ENCODE measurements at places on chromosomes 2 and 18. TPM values are rescaled to one million over a fixed set of nuclear protein-coding genes. Genes with fewer than 3 reads are reported as not detected.
A peak's percentile ranks its signal among the peaks of the same experiment; 100 is the strongest.

GRCh38 chr2:172179045-172179701 is 76.5 kb upstream of the DLX2 start:
- no peak overlapping the region for H3K4me3 ChIP-seq
- no peaks in the 10 kb centered on the region for H3K36me3 ChIP-seq
- H3K4me1 ChIP-seq = no peaks in the 10 kb centered on the region

DNA sequence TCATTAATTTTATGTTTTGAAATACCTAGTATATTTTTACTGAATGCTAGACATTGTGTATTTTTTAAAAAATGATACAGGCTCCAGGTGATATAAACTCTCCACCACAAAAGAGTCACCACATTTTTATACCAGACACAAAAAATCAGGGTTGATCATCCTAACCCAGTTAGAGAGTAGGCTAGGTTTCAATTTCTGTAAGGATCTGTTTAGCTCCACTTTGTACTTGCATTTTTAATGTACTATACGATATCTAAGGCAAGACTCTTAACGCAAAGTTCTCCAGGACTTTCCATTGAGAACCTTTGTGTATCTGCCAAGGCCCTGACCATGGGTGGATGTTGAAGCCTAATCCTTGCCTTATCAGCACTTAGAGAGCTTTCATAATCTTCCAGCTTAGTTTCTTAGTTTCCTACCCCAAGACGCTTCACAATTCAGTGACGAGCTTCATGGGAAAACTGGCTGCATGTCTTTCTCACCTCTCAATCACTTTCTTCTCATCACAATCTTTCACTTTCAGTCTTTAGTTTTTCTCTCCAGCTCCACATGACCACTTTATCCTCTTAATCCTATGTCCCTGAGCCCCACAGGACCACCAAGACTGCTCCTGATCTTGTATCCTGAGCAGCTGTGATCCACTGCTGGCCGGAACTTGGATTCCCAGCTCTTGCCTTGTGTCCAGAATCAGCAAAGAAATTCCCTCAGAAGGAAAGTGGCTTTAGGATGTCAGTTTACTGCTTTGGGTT is 635.8 kb downstream of the RNF144A start:
- H3K4me1 ChIP-seq = no peaks in the 10 kb centered on the region
- H3K27me3 ChIP-seq = no peaks in the 10 kb centered on the region
- no peaks in the 10 kb centered on the region for H3K36me3 ChIP-seq
- no peak overlapping the region for H3K4me3 ChIP-seq

DNA sequence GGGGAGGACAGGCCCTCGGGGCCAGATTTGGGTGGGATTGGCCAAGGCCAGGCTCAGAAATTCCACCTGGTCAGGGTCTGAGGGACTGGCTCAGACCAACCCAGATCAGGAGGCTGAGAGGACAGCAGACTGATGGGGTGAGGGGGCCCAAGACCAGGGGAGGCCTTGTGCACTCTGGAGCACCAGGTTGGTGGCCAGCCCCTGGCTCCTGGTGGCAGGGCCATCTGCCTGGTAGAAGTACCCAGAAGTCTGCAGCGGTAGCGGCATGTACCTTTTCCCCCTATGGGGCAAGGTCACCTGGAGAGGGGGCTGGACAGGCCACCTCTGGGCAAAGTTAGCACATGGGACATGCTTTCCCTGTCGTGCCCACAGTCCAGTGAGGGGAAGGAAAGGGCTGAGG is 21.2 kb upstream of the ODC1 start:
- no peak overlapping the region for H3K27ac ChIP-seq
- H3K4me3 ChIP-seq = no peak overlapping the region
- DNase-seq = no peak
- H3K4me1 ChIP-seq = no peaks in the 10 kb centered on the region

- H3K4me1 ChIP-seq = peaks cover 46% of the 10 kb centered on the region
- H3K27ac ChIP-seq = peak overlapping the region; percentile 1
- peak; percentile 83 for DNase-seq
- H3K4me3 ChIP-seq = no peak overlapping the region
- H3K36me3 ChIP-seq = no peaks in the 10 kb centered on the region
These were observed 84.4 kb downstream of the TGOLN2 start for GRCh38 chr2:85243101-85244072.

DNA sequence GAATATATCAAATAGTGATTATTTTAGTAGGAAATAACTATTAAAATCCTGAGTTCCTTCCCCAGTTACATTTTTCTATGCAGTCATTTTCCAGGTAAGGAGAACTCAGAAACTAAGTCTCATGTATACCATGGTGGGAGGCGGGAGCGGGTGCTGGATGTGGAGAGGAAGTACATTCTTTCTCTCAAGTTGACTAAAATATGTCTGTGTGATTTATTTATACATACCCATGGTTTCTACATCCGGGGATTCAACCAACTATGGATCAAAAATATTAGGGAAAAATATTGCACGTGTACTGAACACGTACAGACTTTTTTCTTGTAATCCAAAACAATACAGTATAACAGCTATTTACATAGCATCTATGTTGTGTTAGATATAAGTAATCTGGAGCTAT is 6.8 kb downstream of the ZCCHC2 start:
- H3K36me3 ChIP-seq = no peaks in the 10 kb centered on the region
- DNase-seq = no peak
- peaks cover 4% of the 10 kb centered on the region for H3K4me1 ChIP-seq
- no peak overlapping the region for H3K27ac ChIP-seq
- H3K4me3 ChIP-seq = no peak overlapping the region

GRCh38 chr2:183359867-183360266 is 235.6 kb downstream of the NUP35 start:
- no peak for DNase-seq
- no peaks in the 10 kb centered on the region for H3K4me1 ChIP-seq
- H3K4me3 ChIP-seq = no peak overlapping the region
- no peaks in the 10 kb centered on the region for H3K27me3 ChIP-seq

- H3K4me1 ChIP-seq = no peaks in the 10 kb centered on the region
- no peak overlapping the region for H3K4me3 ChIP-seq
- H3K36me3 ChIP-seq = no peaks in the 10 kb centered on the region
- DNase-seq = no peak
- no peak overlapping the region for H3K27ac ChIP-seq
These were observed 197.6 kb downstream of the NR4A2 start for GRCh38 chr2:156134887-156135286.

GRCh38 chr18:61335684-61336555 is 2.7 kb downstream of the CDH20 start:
- H3K4me3 ChIP-seq = no peak overlapping the region
- H3K27me3 ChIP-seq = peaks cover 25% of the 10 kb centered on the region

GRCh38 chr2:236738030-236738429 is 168.4 kb downstream of the ACKR3 start:
- H3K27ac ChIP-seq = no peak overlapping the region
- no peaks in the 10 kb centered on the region for H3K27me3 ChIP-seq
- H3K4me1 ChIP-seq = no peaks in the 10 kb centered on the region
- DNase-seq = no peak

MFF gene
- 86.8 TPM for total RNA-seq

LIMS4 gene
- 1.4 TPM for total RNA-seq

EFHD1 gene
- 1.5 TPM for total RNA-seq

CD28 gene
- total RNA-seq = not detected

STEAP3 gene
- 22.2 TPM for total RNA-seq

SNTG2 gene
- total RNA-seq = 18.1 TPM

CACNB4 gene
- 4.1 TPM for total RNA-seq
